ENCODE measurements at places on chromosomes 16 and 17. TPM values are rescaled to one million over a fixed set of nuclear protein-coding genes. Genes with fewer than 3 reads are reported as not detected.

GRCh38 chr17:81398832-81399411, 3.7 kb downstream of the BAHCC1 start:
- DNase-seq, result no peak

DNA sequence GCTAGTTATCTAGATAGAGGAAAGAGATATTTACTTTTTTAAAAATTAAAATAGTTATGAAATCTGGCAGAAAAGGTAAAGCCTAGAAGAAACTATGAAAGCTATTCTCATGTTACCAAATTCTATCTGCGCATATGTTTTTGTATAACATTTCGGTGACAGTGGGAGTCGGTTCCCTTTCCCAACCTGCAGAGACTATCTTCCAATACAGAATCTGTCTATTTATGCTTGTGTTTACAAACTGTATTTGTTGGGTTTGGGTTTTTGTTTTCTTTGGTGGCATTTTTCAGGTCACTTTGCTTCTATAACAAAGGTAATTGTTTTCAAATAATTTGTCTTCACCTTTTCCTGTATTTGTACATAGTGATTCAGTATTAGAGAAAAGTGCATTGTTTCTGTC, 69.8 kb downstream of the YPEL2 start:
- DNase-seq, result no peak

- DNase-seq, result no peak
Observed at GRCh38 chr16:51607201-51607651, 456.2 kb upstream of the SALL1 start.

DNA sequence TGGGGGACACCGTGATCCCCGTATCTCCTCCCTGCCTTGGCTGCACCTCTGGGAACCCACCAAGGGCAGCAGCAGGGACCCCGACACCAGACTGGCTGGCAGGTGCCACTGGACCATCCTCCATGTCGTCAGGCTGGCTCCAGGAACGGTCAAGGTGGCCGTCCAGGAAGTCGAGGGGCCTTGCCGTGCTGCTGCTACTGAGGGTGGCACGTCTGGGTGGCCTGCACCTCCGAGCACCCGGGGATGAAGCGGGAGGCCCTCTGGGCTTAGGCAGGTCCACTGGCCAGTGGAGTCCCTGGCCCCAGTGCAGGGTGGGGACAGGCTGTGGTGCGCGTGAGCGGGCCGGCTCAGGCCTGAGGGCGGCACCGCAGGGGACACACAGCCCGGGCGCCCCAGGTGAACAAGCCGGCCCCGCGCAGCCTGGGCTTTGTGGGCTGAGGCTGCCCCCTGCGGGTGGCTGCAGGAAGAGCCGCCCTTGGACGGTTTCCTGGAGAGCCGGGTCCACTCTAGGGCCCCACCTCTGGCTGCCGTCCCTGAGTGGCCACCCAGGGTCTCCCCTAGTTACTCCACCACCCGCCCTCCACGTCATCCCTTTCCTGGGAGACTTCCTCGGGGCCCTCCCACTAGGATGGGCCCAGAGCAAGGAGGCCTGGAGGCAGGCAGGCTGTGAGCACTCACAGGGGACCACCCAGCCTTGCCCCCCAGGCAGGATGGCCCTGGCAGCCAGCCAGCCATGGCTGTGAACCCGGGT, 42.8 kb upstream of the ZC3H18 start:
- peak; percentile 44 for DNase-seq

DNA sequence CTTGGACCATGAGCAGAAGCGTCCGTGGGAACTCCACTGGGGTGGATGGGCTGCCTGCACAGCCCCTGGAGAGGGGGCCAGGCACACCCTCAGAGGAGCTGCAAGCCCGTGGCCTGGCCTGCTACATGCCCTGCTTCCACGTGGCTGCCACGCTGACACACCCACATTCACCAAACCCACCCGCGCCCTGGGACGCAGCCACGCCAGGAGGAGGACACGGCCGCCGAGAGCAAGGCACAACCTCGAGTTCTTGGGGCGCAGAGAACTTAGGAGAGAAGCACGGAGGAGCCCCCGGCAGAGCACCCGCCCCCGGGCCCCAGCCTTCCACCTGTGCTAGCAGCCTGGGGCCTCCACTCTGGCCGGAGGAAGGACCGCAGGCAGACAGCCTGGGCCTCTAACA, 18.8 kb downstream of the CASKIN1 start:
- no peak for DNase-seq

- DNase-seq, result no peak
Observed at GRCh38 chr17:57687642-57688041, 57.5 kb downstream of the CCDC182 start.

GRCh38 chr16:11218604-11218962, 37.4 kb downstream of the SOCS1 start:
- no peak for DNase-seq

GRCh38 chr17:78561166-78561565, 16.0 kb downstream of the DNAH17 start:
- DNase-seq, result no peak

GRCh38 chr17:80374732-80375585, 40.0 kb upstream of the ENDOV start:
- DNase-seq, result no peak

DNA sequence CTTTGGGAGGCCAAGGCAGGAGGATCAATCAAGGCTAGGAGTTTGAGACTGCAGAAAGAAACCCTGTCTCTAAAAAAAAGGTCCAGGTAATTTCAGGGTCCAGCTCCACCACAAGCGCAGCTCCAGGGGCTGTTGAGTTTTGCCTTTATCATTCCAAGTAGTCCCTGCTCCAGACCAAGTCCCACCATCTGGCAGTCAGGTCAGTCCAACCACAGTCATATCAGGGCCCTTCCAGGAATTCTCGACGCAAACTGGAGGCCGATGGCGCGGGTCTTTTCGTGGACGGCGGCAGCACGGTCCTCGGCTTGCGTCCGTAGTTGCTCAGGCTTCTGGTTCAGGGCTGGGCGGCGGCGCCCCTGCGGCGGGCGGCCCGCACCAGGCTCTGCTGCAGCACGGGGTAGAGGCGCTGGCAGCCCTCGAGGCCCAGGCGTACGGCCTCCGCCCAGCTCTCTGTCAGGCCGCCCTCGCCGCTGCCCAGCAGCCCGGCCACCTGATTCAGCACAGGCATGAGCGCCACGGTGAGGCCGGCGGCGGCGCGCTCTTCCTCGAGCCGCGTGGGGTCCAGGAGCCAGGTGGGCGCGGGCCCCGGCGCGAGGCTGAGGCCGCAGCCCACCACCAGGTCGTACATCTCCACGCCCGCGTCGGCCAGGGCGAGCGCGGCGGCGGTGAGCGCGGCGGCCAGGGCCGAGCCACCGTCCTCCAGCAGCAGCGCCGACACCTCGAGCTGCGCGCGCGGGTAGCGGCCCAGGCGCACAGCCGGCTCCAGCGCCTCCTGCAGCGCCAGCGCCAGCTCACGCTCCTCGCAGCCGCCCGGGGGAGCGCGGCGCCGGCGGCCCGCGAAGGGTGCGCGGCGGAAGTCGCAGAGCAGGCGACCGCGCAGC, 752 bp downstream of the EXOSC6 start:
- DNase-seq, result peak; percentile 55

DNA sequence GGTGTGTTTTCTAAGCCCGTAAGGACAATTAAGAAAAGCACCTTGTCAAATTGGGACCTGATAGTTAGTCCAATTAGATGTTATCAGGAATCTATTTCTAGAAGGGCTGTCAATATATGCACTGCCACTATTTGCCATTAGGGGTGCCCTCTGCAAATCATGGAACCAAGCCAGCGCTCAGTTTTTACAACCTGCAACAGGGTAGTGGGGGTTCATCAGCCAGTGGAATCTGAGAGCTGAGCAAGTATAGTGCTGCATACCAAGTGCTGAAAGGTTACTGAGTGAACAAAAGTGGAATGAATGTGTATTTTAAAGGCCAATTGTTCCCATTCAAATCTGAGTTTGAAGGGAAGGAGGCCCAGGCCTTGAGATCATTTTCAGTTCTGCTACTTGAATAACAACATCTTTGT, 10.4 kb downstream of the PRR11 start:
- DNase-seq, result peak; percentile 58

GRCh38 chr16:86773354-86773715, 195.0 kb downstream of the FOXL1 start:
- no peak for DNase-seq

- peak; percentile 98 for DNase-seq
Observed at GRCh38 chr17:2406903-2407790, 6.3 kb upstream of the MNT start.

DNA sequence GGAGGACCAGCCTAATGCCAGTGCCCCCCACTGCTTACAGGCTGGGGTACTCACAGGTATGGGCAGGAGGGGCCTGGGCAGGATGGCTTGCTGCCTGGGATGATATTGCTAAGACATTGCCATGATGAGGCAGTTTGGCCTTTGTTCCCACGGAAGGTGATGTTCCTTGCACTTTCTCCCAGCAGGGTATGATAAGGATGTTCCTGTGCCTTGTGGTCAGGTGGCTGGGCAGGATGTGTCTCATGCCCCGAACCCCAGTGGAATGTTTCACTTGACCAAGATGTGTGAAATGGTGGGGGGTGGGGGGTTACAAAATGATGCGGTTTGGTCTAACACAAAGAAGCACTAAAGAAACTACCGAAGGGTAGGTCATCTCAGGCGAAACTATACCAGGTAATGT, 337.8 kb upstream of the ZFHX3 start:
- DNase-seq, result peak; percentile 50

- no peak for DNase-seq
Observed at GRCh38 chr17:29621751-29622194, 939 bp downstream of the CORO6 start.

The ZSCAN10 gene
- total RNA-seq, result not detected

The COPZ2 gene
- total RNA-seq, result 40.7 TPM

The RCVRN gene
- not detected for total RNA-seq

The SOST gene
- total RNA-seq, result not detected

The KRT23 gene
- not detected for total RNA-seq

Data from M059J (cell line).